ENCODE measurements at places on chromosomes 2 and 18.

DNA sequence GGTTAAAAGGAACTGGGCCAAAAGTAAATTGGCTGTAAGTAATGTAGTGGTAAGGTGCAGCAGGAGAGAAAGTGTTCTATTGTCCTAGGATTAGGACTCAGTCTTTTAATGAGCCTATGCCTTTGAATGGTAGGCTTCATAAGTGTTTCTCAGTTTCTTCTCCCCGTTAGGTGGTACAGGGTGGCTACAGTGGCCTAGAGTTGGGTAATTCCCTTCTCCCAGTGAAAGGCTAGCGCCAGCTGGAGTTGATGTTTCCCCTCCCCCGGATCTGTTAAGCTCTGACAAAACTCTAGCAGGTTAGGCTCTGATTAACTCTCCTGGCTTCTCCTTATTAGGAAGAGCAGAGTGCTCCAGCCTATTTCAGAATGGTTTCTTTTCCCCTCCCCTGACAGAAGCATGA is 127.7 kb downstream of the DNAH6 start:
- no peak for DNase-seq

- no peak for DNase-seq
Measured at GRCh38 chr18:27970321-27970720, 206.6 kb downstream of the CDH2 start.

- DNase-seq, result no peak
Measured at GRCh38 chr2:189851174-189851826, 67.0 kb downstream of the PMS1 start.

DNA sequence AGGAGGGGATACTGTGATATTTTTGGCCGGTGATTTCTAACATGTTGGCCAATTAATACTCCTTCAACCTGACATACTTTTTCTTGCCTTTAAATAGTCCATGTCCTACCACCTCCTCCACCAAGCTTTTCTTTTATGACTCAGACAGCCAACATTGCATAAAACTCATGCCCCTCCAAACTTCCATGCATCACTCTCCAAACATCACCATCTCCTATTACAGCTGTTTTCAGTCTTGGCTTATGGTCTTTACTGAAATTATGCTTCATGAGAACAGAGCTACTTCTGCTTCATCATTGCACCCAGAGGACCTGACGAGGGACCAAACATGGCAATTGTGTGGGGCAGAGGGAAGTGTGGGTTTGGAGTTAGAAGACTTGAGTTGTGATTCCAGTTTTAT is 305.4 kb downstream of the LPIN1 start:
- no peak for DNase-seq

DNA sequence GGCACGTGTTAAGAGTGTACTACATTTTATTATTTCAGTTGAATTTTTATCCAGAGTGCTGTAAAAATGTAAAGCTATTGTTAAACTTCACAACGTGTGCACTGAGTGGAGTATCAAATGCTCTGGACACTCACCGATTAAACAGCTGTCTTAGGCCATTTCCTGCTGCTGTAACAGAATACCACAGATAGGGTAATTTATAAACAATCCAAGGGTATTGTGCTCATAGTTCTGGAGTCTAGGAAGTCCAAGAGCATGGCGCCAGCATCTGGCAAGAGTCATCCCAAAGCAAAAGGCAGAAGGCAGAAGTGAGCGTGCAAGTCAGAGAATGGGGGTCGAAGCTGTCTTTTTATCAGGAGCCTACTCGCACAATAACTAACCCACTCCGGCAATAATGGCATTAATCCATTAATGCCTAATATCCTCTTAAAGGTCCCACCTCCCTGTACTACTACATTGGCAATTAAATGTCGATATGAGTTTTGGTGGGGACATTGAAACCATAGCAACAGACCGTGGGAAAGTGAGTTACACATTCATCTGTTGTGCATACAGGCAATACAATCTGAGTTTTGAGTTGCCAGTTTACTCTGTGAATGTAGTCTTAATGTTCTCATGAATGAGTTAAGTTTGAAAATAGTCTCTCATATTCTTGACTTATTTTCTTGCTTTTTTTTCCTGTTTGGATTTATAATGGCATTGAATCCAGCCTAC is 64.8 kb downstream of the ARMC9 start:
- no peak for DNase-seq
